Stimulated activated CD8-positive, alpha-beta memory T cell treated with anti-CD3 and anti-CD28 coated beads, Interleukin-7, amount 100 ng/mL, for 1 hour (primary cell): ENCODE measurements at places on chromosomes 13 and 19.

GRCh38 chr19:4719499-4719866 lies 4.2 kb downstream of the DPP9 start:
- no peak for DNase-seq

DNA sequence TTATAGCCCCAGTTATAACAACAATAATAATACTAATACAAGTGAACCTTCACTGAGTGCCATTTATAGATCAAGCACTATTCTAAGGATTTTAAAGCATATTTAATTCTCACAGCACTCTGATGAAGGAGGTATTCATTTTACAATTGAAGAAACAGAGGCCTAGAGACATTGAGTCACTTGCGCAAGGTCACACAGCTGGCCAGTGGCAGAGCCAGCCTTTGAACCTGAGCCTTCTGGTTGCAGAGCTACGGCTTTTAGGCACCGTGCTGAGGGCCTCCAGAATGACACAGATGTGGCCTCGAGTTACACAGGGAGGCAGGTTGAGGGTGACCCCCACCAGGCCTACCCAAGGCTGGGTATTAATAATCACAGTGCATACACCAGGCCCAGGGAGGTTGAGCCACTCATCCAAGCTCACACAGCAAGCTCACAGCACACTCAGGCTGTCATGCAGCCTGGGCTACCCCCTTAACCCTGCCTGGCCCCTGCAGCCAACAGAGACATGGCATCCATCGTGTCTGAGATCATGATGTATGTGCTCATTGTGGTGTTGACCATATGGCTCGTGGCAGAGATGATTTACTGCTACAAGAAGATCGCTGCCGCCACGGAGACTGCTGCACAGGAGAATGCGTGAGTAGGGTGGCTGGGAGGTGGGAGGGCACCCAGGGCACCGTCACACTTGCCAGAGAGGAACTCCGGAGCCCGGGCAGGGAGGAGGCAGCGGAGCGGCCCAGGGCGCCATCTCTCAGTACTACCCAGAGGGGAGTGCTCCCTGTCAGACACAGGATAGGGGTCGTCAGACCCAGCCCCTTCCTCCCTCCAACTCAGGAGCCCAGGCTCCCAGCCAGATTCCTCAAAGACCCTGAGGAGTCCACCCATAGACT lies 2.7 kb upstream of the HPN start:
- no peak for DNase-seq

- DNase-seq, result no peak
These were observed 3.9 kb upstream of the IL12RB1 start for GRCh38 chr19:18090545-18091216.

- DNase-seq, result no peak
These were observed 2.7 kb downstream of the SIX5 start for GRCh38 chr19:45766296-45766868.

- no peak for DNase-seq
These were observed 36.7 kb upstream of the SLC46A3 start for GRCh38 chr13:28755546-28755870.

- DNase-seq, result no peak
These were observed 130.8 kb downstream of the KLF12 start for GRCh38 chr13:74003374-74003773.

- DNase-seq, result no peak
These were observed 37.9 kb downstream of the N4BP2L1 start for GRCh38 chr13:32390048-32390447.

DNA sequence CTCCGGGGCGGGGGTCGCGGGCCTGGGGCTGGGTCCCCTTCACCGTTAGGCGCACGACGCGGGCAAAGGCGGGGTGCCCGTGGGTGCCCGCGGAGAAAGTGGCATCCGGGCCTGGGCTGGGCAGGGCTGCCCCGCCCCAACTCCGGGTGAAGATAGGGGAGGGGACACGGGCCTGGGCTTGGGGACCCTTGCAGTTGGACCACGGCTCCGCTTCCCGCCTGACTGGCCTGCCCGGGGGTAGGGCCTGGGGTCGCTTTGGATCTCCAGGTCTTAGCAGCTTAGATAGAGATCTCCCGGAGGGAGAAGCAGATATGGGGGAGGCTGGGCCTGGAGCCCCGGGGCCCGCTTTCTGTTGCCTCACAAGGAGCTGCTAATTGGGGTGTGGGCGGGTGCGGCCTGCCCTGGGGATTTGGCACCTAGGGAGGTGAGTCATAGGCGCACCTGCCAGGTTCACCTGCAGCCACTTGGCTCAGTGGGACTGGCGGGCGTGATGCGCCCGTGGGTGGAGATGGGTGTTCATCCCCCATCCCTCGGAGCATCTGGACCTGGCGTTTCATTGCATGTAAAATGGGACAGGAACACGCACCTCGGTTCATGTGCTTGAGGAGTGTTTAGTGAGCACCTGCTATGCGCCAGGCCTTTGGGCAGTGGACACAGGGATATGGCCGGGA lies 585 bp downstream of the MAP1S start:
- DNase-seq, result no peak

GRCh38 chr13:42214446-42214845 lies 57.5 kb upstream of the AKAP11 start:
- no peak for DNase-seq

DNA sequence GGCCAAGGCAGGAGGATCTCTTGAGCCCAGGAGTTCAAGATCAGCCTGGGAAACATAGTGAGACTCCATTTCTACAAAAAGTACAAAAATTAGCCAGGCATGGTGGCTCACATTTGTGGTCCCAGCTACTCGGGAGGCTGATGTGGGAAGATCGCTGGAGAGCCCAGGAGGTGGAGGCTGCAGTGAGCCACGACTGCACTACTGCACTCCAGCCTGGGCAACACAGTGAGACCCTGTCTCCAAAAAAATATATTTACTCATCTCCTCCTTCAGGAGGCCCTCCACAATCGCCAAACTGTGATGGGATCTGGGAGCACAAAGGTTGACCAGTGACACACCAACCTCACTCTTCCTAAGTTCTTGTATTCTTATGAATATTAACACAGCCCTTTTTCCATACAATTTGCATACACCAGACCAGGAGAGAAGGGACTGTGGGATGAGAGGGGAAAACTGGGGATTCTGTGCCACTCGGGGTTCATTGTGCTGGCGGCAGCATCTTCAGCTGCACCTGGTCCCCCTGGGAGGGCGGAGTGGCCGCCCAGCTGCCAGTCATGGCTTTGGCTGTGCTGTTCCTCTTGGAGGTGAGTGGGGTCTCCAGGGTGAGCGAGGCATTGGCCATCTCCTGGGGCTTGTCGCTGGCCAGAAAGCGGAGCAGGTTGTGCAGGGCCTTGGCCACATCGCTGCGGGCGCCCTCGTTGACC lies 5.8 kb upstream of the OPA3 start:
- DNase-seq, result no peak

- DNase-seq, result no peak
These were observed at the start of gene FBN3 for GRCh38 chr19:8149261-8150094. Gene FBN3, minus strand, starts transcription at chr19:8149592. Its CDS starts 2,112 bp downstream, at chr19:8147480.

GRCh38 chr13:77999746-78000145 lies 81.1 kb upstream of the EDNRB start:
- DNase-seq, result no peak

GRCh38 chr13:77985866-77986636 lies 67.4 kb upstream of the EDNRB start:
- DNase-seq, result no peak

- no peak for DNase-seq
These were observed 39.0 kb downstream of the RNASEH2B start for GRCh38 chr13:50948601-50949000.

DNA sequence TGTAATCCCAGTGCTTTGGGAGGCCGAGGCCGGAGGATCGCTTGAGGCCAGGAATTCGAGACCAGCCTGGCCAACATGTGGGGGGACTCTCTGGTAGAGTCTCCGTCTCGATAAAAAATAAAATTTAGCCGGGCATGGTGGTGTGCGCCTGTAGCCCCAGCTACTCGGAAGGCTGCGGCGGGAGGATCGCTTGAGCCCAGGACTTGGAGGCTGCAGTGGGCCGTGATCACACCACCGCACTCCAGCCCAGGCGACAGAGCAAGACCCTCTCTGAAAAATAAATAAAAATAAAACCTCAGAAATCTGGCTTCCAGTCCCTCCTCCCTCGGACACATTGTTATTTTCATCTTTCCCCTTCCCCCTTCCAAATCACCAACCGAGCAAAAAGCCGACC lies 332 bp downstream of the IRGQ start:
- DNase-seq, result no peak

- DNase-seq, result no peak
These were observed 46.3 kb downstream of the CD320 start for GRCh38 chr19:8261881-8262280.

DNA sequence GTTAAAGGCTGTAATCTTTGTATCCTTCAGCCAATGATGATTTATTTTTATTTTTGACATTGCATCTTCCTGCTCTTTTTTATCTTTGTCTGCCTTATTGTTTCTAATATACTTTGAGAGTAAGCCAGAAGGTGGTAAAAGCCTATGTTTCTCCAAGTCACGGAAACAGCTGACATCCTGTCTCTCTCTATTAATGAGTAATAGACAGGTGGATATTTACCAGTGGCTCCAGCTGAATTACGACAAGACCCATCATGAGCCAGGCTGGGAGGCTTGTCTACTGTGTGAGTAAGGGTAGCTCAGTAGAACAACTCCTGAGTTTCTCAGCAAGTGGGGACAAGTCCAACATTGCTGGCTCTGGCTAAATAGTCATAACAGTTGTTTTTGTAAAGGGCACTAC lies 166.6 kb downstream of the NDFIP2 start:
- no peak for DNase-seq

DNA sequence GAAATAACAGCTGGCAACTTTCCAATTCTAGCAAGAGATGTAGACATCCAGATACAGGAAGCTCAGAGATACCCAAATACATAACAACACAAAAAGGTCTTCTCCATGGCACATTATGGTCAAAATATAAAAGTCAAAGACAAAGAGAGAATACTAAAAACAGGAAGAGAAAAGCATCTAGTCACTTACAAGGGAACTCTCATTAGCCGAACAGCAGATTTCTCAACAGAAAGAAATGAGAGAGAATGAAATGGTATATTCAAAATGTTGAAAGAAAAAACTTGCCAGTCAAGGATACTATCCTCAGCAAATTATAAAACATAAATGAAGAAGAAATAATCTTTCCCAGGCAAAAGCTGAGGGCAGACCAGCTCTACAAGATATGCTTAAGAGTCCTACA lies 12.4 kb downstream of the ZNF780A start:
- DNase-seq, result no peak

DNA sequence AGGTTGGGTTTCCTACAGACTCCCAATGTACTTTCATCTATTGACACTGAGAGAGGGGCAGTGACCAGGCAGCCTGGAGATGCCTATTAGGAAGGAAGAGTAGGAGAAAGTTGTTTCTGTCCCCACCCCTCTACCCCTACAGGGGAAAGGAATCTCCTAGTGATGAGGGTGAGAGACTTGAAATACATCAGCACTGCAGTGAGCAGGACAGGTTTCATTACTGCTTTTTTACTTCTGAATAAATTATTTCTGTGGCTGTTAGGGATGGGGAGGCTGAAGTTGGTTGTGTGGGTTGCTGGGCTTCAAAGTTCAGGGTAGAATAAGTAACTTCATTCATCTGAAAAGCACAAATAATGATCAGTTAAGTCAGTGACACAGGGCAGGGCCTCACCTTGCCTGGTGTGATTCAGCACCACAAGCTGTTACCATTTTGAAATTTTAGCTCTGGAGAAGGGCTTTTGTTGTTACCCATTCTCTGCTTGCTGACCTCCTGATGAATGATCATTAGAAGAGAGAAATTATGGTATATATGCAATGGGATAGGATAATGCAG lies 19.3 kb downstream of the CEACAM1 start:
- no peak for DNase-seq

GRCh38 chr19:45076029-45076850 lies at the start of gene ZNF296:
Gene ZNF296, minus strand, starts transcription at chr19:45076478. Its CDS starts 105 bp downstream, at chr19:45076373.
- peak; percentile 56 for DNase-seq

DNA sequence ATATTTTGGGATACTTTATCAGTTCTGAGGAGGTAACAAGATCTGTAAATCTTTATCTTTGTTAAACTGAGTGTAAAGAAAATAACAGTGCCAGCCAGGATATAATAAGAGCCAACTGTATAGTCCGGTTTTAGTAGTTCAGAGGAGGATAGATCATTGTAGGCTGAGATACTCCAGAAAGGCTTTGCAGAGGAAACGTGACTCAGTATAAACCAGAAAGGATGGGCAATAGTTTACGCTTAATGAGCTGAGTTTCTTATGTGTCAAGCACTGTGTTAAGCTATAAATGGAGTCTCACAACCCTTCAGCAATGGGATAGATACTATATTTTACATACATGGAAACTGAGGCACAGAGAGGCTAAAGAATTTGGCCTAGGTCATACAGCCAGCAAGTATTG lies 3.8 kb downstream of the RFXAP start:
- no peak for DNase-seq

DNA sequence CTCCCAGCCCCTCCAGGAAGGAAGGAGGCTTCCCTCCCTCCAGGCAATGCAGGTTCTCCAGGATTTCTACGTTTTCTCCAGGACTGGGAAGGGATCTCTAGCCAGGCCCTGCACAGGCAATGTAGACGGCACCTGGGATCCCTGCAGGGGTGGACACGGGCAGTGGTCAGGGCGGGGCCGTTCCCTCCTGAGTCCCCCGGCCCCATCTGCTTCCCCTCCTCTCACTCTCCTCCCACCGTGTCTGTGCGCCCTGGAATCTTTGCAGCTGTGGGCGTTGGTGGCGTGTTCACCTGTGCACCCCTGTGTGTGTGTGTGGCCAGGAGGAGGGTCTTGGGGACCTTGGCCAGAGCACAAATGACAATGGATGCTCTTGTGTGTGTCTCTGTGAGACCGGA lies 10.0 kb downstream of the NRTN start:
- no peak for DNase-seq
